ENCODE measurements at places on chromosomes 5 and 9.

DNA sequence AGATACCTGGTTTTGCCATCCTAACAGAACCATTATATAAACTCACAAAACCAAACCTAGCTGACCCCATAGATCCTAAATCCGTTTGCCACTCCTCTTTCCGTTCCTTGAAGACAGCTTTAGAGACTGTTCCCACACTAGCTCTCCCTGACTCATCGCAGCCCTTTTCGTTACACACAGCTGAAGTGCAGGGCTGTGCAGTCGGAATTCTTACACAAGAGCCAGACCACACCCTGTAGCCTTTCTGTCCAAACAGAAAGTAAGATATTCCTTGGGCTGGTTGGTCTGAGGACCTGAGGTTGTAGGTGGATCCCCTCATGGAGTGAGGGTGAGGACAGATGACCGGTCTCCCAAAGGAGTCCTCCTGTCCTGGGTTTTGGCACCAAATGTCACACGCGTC is 56.7 kb upstream of the NAA35 start:
- DNase-seq = no peak

DNA sequence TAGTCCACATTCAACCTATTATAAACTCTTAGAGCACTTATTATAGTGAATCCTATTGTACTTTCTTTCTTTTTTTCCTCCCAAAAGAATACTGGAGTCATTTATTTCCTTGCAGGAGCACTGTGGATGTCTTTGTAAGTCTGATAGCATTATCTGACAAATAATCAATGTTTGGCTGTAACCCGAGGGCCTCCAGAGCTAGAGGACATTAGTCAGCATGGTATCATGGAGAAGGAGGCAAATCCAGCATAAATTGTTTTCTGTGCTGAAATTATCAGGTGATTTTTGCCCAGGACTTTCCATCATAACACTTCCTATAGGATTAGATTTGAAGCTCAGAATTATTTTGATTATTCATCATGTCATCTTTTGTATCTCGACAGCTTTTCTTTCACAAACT is 551.0 kb downstream of the ZNF608 start:
- no peak for DNase-seq

- no peak for DNase-seq
Measured at GRCh38 chr5:74342948-74343682, 297.4 kb downstream of the ENC1 start.

DNA sequence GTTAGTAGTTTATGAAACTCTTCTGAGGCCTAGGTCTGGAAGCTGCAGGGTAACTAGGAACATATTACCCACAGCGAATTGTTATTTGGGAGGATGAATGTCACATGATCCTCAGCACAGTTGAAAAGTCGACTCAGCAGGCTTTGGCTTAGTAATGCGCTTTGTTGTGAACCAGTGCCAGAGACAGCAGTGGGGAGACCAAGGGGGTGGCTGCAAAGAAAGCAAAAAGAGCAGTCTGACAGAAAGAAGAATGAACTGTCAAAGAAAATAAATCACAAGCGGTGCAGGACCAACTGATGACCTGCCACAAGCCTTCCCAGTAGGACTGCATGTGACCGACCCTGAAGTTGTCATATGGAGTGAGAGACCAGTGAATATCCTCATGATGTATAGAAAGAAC is 170.0 kb downstream of the CCDC171 start:
- no peak for DNase-seq

- DNase-seq = no peak
Measured at GRCh38 chr5:171599411-171599810, 180.0 kb downstream of the FGF18 start.

GRCh38 chr9:9124616-9125015 is 1325.0 kb upstream of the DMAC1 start:
- DNase-seq = no peak

DNA sequence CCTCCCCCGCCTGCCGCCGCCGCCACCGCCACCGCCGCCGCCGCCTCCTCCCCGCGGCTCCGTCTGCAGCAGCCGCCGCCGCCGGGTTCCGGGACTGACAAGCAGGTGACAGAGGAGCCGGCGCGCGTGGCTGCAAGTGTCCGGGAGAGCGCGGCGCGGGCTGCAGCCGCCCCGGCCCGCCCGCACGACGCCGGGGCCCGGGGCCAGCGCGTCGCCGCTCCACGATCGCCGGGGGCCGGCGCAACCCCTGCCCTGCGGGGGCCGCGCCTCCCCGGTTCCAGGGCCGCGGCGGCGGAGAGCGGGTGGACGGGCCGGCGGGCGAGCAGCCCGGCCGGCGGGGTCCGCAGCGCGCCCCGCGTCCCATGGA is 343 bp downstream of the LMX1B start:
- DNase-seq = no peak

GRCh38 chr9:131485728-131486422 is 16.8 kb upstream of the POMT1 start:
- DNase-seq = no peak

DNA sequence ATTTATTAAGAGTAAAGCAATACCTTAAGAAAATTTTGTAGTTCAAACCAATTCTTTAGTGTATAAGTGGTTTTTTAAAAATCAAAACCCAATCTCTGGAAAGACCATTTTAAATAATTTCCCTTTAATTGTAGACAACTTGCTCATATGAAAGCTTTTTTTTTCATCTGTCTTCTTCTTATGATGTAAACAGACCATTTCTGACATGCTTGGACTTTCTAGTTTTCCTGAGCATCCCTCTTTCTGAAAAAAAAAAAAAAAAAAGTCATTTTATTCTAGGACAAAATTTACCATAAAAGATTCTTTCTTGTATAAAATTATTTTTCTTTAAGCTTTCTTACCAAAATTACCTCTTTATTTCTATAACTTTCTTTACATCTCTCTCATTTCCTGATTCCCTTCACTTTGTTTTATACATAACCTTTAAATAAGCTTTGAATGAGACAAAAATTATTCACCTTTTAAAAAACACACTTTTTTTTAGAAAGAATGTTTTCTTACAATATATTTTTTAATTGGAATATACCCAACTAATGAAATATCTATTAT is 67.5 kb downstream of the COL15A1 start:
- no peak for DNase-seq

GRCh38 chr9:134617246-134617645 is 24.4 kb upstream of the COL5A1 start:
- DNase-seq = peak; percentile 29

All from ureter (tissue), 1 donor.